Stimulated activated CD4-positive, alpha-beta T cell treated with anti-CD3 and anti-CD28 coated beads, TNF-alpha, amount 100 ng/mL, for 1 hour (primary cell): ENCODE measurements at places on chromosomes 7 and 10.

DNA sequence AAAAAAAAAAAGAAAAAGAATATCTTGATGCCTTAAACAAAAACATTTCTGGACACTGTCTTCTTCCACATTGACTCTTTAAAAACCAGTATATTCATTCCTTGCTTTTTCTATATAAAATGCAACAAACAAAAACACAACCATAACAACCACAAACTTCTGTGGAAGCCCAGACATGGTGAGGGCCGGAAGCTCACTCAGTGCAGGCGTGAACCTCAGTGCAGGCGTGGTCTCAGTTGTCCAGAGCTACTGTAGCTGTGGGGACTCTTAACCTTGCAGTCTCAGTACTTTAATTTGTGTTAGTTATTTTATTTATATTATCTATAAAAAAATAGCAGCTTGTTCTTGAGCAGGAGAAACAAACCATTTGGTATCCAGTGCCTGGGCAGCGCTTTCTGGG, 131.8 kb downstream of the DOCK1 start:
- no peak for DNase-seq

DNA sequence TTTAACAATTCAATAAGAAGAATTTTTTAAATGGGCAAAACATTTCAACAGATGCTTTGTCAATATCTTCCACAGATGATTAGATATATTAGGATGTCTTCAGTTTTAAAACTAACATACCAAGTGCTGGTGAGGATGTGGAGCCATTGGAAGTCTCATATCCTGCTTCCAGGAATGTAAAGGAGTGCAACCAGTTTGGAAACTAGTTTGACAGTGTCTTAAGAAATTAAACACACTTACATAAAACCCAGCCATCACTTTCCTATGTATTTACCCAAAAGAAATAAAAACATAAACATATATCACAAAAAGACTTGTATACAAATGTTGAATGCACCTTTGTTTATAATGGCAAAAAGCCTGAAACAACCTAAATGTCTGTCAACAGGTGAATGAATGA, 13.3 kb upstream of the AGK start:
- DNase-seq, result no peak

GRCh38 chr7:158655931-158656441, 48.6 kb downstream of the NCAPG2 start:
- DNase-seq, result no peak

- no peak for DNase-seq
Measured at GRCh38 chr7:14875941-14876587, 26.5 kb downstream of the DGKB start.

GRCh38 chr10:36303896-36304295, 661.8 kb upstream of the FZD8 start:
- no peak for DNase-seq

DNA sequence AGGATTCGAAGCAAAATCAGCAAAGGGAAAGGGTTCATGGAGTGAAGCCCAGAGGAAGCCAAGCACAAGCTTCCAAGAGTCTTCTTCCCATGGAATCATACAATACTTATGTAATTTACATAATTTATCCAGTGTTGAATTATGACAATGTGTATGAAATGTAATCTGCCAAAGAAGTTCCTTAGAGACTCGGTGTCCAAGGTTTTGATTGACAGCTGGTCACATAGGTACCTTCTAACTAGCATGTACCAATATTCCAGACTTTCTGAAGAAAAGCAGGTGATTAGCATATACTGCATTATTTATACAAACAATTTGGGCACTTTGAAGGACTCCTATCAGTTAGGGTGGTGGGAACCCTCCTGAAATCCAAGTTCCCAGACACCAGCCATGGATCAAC, 35.3 kb downstream of the ANKIB1 start:
- no peak for DNase-seq
